Femur (tissue), 1 donor: ENCODE measurements at places on chromosomes 7 and 10.
A peak's percentile ranks its signal among the peaks of the same experiment; 100 is the strongest.

- DNase-seq: peak; percentile 9
Measured at GRCh38 chr10:46306516-46307184, 19.9 kb downstream of the ANTXRL start.

DNA sequence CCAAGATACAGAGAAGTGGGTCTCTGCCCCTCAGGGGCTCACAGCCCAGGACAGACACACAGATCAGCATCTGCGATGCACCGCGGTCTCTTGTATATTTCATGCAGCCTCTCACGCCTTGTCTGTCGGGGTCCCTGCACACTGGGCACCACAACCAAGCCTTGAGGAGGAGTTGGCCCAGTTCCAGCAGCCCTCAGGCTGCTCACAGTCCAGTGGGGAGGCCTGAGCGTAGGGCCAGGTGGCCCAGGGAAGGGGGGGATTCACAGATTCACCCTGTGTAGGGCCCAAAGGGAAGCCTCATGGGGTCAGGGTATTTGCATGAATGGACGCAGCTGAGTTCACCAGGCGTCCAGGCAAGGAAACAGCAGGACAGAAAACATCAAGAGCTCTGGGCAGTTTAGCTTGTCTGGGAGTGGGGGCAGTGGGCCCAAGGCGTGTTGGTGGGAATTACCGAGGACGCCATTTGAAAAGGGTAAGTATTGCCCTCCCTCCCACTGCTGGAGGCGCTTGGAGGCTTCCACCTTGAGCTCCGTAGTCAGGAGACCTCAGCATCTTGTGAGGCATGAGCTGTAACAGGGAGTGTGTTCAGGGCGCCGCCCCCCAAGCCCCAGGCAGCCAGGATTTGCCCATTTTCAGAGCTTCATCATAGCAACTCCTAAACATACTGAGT, 129.1 kb upstream of the CHST15 start:
- DNase-seq: no peak

DNA sequence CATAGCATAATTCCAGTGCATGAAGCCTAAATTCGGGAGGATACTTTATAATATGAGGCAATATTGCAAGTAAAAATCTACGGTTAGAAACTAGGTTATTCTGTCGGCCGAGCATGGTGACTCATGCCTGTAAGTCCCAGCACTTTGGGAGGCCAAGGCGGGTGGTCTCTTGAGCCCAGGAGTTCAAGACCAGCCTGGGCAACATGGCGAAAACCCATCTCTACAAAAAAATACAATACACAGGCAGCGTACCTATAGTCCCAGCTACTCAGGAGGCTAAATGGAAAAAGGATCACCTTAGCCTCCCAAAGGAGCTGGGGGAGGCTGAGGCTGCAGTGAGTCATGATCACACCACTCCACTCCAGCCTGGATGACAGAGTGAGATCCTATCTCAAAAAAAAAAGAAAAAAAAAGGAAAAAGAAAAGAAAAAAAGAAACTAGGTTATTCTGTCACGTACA, 14.2 kb downstream of the SKAP2 start:
- DNase-seq: no peak

GRCh38 chr7:91690541-91691070, 189.9 kb downstream of the MTERF1 start:
- DNase-seq: no peak

GRCh38 chr7:142327628-142328405, 70.0 kb upstream of the PRSS58 start:
- no peak for DNase-seq

DNA sequence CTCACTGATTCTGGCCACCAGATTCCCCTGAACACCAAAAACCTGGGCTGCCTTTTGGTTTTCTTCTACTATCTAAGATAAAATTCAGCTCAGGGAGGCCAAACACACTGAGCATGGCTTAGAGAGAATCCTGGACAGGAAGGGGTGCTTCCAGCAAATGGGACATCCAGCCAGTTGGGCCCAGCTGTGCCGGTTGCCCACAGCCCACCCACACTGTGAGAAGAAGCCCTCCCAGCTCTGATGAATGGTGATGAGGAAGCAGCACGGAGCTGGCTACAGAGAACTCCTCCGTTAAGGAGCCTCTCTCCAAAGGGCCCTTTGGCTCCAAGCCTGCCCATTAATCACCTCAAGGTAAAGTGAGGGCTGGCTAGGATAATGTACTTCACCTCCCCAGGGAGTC, 15.9 kb downstream of the LRRC18 start:
- peak; percentile 13 for DNase-seq

- DNase-seq: no peak
Measured at GRCh38 chr10:102400076-102400475, 4.6 kb downstream of the NFKB2 start.

- no peak for DNase-seq
Measured at GRCh38 chr7:133625046-133625445, 372.2 kb downstream of the EXOC4 start.
